ENCODE measurements at places on chromosomes 11 and 22. TPM values are rescaled to one million over a fixed set of nuclear protein-coding genes. Genes with fewer than 3 reads are reported as not detected.

OR10D3 gene
- not detected for total RNA-seq

OR8D4 gene
- total RNA-seq, result not detected

SLC22A8 gene
- not detected for total RNA-seq

UPK3A gene
- not detected for total RNA-seq

ANO5 gene
- 3.0 TPM for total RNA-seq

MRGPRX4 gene
- total RNA-seq, result not detected

OR5F1 gene
- total RNA-seq, result not detected

NLRP6 gene
- 4.6 TPM for total RNA-seq

ACR gene
- total RNA-seq, result not detected

KRTAP5-2 gene
- not detected for total RNA-seq

PGA3 gene
- total RNA-seq, result 96.7 TPM
